Upper lobe of left lung (tissue), 6 donors: ENCODE measurements at places on chromosomes 11 and 22. TPM values are rescaled to one million over a fixed set of nuclear protein-coding genes. Genes with fewer than 3 reads are reported as not detected.

DNA sequence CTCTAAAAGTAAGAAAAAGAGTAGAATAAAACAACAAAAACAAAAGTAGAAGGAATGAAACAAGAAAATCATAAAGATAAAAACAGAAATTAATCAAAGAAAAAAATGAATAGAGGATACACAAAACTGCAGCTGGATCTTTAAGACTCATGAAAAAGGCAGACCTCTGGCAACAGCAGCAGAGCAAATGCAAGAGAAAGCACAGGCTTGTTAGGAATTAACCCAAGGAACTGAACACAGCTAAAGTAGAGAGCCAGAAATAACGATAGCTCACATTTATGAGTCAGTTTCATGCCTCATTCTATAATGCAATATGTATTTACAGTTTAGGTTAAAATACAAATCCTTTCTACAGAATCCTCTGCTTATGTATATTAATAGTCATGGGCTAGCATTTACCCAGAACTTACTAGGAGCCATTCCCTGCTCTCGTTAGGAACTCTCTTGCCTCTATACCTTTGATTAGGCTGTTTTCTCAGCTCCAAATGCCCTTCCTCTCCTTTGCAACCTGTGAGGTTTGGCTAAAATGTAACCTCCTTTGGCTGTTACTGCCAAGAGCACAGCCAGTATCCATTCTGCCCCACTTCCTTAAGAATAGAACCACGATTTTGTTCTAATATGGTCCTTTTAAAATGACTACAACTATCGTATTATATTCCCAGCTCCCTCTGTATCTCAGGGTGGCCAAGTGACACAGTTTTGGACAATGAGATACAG lies 38.3 kb upstream of the NFAM1 start:
- no peak for DNase-seq

DNA sequence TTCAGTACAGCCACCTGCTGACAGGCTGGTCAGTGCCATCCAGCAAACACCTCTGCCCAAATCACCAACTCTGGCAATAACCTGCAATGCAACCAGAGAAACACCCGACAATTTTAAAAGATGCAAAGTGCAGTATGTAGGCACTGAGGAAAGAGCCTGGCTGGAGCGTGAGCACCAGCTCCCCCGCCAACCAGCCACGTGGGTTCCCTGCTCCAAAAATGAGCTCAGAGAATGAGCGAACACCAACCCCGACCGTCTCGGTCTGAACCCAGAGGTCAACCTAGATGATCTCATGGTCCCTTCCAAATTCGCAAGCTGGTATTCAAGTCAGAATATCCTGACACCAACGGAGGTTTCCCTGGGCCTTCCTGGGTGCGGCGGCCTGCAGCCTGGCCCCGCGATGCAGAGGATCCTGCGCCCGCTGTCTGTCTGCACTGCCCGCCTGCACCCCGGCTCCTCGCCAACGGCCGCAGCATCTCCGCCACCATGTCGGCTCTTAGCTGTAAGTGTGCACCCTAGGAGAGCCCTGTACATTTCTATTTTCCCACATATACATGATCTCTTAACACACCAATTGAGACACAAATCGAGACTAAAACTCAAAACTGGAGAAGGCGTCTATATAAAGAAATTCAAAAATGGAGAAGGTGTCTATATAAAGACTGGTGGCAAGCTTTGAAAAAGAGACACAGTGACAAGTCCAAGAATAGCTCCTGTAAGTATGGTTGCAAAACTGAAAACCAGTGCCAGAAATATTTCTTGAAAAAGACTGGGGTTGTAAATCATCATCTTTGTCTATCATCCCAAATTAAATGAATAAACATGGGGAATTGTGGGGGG lies 22.8 kb downstream of the TMEM184B start:
- DNase-seq: peak; percentile 75

GRCh38 chr22:17629641-17630040 lies 1.1 kb upstream of the ATP6V1E1 start:
- no peak for DNase-seq

Gene INPP5J
- total RNA-seq: 3.0 TPM

DNA sequence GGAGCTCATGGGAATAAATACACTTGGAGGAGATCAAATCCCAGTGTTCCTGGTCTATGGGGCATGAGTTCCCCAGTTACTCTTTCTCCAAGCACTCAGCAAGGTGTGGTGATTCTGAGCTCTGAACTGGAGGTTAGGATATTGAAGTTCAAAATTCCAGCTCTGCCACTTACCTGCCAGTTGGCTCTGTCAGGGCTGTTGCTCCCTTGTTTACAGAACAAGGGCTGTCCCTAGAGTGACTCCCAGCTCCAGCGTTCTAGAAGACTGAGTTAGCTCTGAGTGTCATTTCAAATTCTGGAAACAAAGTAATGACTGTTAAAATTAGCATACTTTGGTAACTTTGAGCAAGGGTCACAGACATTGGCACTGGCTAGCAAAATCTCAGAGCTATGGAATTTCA lies 69.7 kb upstream of the ZBED5 start:
- peak; percentile 59 for DNase-seq

Gene C11orf91
- total RNA-seq: 0.77 TPM

GRCh38 chr22:28582806-28583205 lies 96.8 kb downstream of the TTC28 start:
- DNase-seq: no peak

Gene FBXO7
- 69.9 TPM for total RNA-seq

Gene MUC6
- total RNA-seq: not detected
